GDM1 (cell line): ENCODE measurements at places on chromosomes 5 and 9.

DNA sequence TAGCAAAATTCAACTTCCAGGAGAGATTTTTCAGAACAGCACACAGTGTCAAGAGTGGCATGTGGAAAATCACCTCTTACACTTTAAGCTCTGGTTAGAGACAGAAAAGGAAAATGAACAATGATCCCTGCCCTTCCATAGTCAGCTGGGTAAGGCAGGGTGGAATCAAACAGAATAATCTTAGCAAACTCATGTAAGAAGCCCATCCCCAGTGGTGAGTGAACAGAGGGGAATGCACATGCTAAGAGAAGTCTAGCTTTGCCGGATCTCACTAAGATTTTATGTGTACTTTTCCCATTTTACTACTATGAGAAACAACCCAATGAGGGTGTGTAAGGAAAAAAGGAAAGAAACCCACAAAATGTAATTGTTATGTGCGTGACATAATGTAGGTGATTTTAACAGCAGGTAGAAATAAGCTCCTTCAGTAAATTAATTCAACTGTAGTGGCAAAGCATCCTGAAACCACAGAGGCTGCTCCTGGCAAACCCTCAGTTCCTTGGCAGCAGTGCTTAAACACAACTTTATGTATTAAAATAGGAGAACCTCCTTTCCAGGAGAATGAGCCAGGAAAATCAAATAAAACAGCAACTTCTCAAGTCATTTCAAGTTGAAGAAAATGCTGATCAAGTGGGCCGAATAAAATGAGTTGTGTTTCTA lies 366.0 kb upstream of the TRPC7 start:
- DNase-seq = no peak

GRCh38 chr5:100676817-100677631 lies 141.8 kb downstream of the FAM174A start:
- DNase-seq = no peak

DNA sequence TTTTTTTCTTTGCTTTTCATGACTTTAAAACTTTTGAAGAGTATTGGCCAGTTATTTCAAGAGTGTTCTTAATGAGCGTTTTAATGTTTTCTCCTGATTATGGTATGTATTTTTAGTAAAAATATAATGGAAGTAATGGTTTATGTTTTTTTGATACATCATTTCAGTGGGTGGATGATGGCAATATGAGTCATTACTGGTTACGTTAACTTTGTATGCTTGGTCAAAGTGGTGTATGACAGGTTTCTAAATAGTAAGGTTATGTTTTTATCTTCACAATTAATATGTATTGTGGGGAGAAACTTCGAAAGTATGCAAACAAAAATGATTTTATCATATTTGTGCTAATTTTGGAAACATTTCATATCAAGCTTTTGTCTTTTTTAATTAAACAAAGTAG lies 176.7 kb upstream of the PRDM9 start:
- DNase-seq = no peak

- DNase-seq = no peak
These were observed 277.7 kb downstream of the MSX2 start for GRCh38 chr5:175001876-175002645.
